Lower leg skin (tissue), 4 donors: ENCODE measurements at places on chromosomes 1 and 21. TPM values are rescaled to one million over a fixed set of nuclear protein-coding genes. Genes with fewer than 3 reads are reported as not detected.

KRTAP21-2 gene
- not detected for total RNA-seq

TBX19 gene
- total RNA-seq: 7.5 TPM

IRF6 gene
- total RNA-seq: 198 TPM

SLAMF8 gene
- 5.3 TPM for total RNA-seq

PCP4L1 gene
- 4.4 TPM for total RNA-seq

TSTD1 gene
- 136 TPM for total RNA-seq

- DNase-seq: no peak
Observed at GRCh38 chr1:25145775-25146393, 86.4 kb downstream of the SYF2 start.

GRCh38 chr1:35936838-35937237 lies 5.9 kb downstream of the AGO3 start:
- no peak for DNase-seq

- DNase-seq: no peak
Observed at GRCh38 chr1:242870966-242871365, 346.5 kb upstream of the PLD5 start.

DNA sequence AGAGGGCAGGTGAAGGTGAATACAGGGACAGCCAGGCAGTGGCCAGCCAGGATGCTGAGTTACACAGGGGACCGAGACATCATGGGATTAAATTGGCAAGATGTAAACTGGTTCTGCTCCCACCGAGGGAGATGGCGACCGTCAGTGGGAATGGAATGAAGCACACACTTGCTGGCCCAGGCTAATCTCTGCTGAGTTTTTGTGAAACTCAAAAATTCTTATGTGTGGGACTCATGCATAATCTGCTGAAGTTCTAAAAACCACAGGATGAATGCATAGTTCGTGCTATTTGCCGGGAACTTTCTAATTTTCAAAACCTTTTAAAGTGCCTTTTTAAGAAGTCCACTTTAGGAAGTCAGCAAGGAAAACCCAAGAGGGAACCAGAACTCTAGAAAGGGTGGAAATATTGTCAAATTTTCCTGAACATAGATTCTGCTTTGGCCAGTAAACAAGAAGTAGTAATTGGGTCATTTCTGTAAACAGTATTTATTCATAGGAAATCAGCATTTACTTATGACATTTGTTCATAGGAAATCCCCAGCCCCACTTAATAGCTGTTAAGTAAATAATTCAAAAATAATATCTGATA lies 85.4 kb upstream of the ROR1 start:
- DNase-seq: no peak

GRCh38 chr1:198560161-198560560 lies 19.7 kb upstream of the ATP6V1G3 start:
- no peak for DNase-seq

DNA sequence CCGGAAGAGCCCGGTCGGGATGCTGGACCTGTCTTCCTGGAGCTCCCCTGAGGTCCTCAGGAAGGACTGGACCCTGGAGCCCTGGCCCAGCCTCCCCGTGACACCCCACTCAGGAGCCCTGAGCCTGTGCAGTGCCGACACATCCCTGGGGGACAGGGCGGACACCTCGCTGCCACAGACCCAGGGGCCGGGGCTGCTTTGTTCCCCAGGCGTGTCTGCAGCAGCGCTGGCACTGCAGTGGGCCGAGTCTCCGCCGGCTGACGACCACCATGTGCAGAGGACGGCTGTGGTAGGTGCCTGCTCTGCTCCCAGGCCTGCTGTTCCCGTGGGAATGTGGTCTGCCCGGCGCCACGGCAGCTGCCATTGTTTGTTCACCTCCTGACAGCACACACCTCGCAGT lies 42.1 kb upstream of the DIP2A start:
- DNase-seq: no peak

- no peak for DNase-seq
Observed at GRCh38 chr1:32771561-32772280, 45.4 kb downstream of the YARS1 start.

- no peak for DNase-seq
Observed at GRCh38 chr1:160357286-160358002, 9.4 kb upstream of the NHLH1 start.

DNA sequence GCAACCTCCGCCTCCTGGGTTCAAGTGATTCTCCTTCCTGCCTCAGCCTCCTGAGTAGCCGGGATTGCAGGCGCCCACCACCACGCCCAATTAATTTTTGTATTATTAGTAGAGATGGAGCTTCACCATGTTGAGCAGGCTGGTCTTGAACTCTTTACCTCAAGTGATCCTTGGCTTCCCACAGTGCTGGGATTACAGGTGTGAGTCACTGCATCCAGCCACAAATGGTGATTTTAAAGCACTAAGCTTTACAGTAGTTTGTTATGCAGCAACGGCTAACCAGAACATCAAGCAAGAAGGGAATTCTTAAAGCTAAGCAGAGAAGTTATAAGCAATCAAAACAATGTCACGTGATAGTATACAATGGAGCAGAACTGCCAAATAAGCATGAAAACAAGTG lies 65.7 kb downstream of the NVL start:
- DNase-seq: no peak

DNA sequence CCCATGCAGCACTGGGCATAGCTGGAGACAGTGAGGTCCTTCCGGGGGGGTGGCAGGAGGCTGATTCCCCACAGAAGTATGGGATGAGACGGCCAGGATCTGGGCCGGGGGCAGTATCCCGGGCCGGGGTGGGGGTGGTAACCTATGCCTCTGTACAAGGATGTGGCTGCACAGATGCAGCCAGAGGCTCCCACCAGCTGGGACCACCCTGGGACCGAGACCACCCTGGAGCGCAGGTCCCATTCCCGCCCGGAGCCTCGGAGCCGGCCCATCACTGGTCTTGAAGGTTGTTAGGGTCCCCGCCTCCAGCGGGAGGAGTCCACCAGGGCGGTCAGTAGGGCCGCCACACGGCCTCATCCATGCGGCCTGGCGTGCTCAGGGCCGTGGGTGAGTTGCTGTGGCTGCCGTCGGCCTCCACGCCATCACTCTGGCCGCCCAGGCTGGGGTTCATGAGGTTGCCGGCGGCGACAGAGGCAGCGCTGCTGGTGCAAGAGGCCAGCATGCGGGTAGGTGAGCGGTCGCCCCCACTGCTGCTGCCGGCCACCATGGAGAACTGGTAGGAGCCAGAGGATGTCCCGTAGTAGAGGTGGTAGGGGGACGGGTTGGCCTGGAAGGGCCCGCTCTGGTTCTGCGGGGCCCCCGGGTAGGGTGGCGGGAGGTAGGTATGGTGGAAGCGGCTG lies 28.1 kb downstream of the RUNX3 start:
- DNase-seq: peak; percentile 80

- no peak for DNase-seq
Observed at GRCh38 chr1:224116131-224116530, 2.2 kb downstream of the FBXO28 start.

DNA sequence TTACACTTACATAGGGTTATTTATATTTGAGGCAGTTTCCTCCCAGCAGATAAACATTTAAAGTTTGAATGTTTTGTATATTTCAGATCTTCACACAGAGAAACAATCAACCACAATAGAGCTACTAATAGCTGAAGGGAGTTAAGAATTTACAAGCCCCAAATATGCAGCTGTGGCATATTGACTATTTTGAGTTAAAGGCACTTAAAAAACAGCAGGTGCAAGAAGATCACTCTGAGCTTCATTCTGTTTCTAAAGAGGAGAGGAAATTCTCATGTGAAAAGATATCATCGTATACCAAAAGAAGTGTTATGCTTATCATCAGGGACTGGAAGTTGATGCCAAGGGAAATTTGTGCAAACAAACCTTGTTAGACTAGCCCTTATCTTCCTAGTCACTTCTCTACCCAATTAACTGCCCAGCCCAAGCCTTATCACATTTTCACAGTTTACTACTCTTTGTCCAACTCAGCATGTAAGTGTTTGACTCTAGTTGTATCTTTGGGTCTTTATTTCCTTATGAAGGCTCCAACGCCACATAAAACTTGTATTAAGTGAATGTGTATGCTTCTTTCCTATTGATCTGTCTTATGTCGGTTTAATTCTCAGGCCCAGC lies 66.3 kb upstream of the COG2 start:
- no peak for DNase-seq

GRCh38 chr1:203626910-203627246 lies 246 bp downstream of the ATP2B4 start:
- DNase-seq: peak; percentile 88

DNA sequence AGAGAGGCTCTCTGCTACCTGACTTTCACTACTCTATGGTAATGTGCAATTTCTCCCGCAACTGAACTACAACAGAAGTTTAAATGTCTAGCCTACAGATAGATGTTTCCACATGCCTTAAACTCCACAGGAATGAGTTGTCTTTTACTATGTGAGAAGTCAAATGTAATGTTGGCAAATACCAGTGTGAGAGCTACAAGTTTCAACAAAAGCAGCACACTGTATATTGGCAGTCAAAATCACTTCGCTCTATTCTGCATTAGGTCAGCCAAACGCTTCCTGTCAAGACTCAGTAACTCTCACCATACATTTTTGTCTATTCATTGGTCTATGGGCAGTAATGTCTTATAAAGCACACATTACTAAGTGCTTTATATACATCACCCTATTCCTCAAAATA lies 41.9 kb downstream of the LUZP1 start:
- no peak for DNase-seq

- DNase-seq: no peak
Observed at GRCh38 chr1:14662116-14662515, 63.6 kb downstream of the KAZN start.

GRCh38 chr1:198575798-198576641 lies 35.5 kb upstream of the ATP6V1G3 start:
- DNase-seq: no peak

GRCh38 chr1:181517181-181517875 lies 34.0 kb downstream of the CACNA1E start:
- no peak for DNase-seq

DNA sequence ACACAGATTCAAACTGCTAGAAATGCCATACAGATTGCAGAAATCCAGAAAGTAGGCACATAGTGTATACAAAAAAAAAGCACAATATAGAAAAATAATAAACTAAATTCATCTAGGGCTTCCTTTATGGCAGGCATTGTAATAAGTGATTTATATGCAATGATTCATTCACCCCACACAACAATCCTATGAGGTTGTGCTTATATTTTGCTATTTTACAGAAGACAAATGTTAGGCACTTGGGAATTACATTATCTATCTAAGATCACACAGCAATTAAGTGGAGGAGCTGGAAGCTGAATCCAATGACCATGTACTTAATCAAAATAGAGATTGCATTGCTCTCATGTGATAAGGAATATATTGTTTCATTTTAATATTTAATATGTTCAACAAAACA lies 225.7 kb upstream of the KCNK2 start:
- DNase-seq: no peak

GRCh38 chr1:165887877-165888551 lies 60.6 kb downstream of the UCK2 start:
- DNase-seq: no peak

- DNase-seq: peak; percentile 28
Observed at GRCh38 chr1:7281821-7282220, 489.3 kb upstream of the VAMP3 start.

DNA sequence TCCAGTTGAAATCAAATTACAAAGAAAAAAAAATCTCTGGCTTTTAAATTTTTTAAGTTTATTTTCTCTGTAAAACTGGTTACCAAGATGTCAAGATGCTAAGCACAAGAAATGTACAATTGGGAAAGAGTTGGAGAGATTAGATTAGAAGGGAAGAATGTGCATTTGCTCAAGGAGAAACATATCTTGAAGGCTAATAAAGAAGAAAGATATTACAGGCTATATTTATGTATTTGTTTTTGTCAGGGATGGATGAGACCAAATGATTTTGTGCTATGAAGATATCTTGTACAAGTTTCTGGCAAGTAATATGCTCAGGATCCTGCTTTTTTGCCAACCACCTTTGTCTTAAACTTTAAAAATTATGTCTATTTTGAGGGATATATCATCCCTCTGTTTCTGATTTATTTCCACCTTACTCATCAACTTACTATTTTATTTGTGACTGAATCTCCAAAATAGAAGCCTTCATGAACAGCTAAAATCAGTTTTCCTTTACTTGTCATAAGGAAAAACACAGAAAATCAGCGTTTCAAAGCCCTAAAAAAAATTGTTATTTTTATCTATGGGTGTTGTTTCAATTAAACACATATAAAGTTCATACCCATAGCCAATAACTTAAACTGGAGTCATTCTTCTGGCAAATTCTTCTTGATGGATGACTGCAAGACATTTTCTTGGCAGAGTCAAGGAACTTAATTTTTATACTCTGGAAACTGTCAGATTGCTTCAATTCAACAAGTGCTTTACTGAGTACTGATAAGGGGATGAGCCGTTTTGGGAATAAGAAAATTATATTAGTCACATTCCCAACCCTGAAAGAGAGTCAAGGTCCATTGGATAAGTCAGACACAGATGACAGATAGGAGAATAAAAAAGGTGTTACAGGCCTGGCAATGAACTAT lies 141.8 kb downstream of the CTH start:
- DNase-seq: no peak
